ENCODE measurements at places on chromosomes 13 and 19.

- no peak for DNase-seq
Observed at GRCh38 chr19:53824134-53824611, at the start of gene NLRP12. TSS of gene NLRP12 (minus strand) at chr19:53824314. CDS start at chr19:53824174, 140 bp downstream.

DNA sequence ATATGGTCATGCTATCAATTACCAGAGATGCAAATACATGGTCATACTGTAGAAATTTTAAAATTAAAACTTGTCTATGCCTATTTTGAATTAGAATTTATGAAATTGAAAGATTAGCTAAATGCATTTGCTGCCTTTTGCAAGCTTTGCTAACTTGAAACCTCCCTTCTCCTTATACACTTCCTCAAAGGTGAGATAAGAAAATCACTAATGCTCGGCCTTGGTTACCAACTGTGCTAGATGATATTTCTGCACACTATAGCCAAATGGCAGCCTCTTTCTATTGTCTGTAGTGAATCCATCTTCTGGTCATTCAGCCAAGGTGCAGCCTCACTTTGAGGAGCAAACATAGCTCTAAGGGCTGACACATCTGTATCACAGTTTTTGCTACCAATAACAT is 31.1 kb upstream of the MYCBP2 start:
- DNase-seq = no peak

GRCh38 chr13:59962343-59962742 is 201.4 kb downstream of the DIAPH3 start:
- DNase-seq = no peak

DNA sequence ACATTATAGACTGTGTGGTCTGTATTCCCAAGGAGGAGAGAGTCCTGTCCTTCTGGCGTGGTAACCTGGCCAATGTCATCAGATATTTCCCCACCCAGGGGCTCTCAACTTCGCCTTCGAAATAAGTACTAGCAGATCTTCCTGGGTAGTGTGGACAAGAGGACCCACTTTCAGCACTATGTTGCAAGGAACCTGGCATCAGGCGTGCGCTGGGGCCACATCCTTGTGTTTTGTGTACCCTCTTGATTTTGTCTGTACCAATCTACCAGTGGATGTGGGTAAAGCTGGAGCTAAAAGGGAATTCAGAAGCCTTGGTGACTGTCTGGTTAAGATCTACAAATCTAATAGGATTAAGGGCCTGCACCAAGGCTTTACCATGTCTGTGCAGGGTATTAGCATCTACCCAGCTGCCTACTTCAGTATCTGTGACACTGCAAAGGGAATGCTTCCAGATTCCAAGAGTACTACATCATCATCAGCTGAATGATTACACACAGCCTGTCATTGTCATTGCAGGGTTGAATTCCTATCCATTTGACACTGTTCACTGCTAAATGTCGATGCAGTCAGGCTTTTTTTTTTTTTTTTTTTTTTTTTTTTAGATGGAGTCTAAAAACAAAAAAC is 148.0 kb downstream of the PRR20E start:
- DNase-seq = no peak

DNA sequence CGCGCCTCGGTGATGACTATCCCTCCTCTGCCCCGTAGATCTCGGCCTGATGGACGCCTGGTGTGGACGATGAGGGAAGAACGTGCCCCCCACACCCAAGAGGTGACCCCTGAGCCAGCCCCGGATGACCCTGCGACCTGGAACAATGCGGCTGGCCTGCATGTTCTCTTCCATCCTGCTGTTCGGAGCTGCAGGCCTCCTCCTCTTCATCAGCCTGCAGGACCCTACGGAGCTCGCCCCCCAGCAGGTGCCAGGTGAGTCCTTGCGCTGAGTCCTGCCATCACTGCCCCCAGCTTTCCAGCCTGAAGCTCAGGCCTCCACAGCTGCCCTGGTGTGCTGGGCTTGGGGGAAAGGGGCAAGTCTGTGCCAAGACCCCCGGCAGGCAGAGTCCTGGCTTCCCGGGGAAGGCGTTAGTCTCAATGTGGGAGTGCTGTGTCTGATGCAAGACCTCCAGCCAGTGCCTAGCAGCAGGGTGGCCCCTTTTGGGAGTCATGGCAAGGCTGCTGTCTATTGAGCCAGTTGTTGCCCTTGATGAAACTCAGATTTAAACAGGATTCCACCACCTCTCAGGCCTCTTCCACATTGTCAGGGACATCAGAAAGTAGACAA is 67.5 kb downstream of the CHST8 start:
- DNase-seq = no peak

DNA sequence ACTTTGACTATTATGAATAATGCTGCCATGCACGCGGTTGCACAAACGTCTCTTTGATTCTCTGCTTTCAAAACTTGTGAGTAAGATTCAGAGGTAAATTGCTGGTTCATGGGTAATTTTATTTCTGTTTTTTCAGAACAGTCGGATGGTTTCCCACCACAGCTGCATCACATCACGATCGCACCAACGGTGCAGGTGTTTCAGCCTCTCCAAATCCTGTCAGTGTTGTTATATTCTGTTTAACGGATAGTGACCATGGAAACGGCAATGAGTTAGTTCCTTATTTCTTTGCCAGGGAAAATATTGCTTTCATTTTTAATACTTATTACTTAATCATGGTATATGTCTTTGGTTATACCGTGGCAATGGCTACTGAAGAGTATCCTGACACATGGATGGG is 19.1 kb upstream of the ZNF835 start:
- no peak for DNase-seq

GRCh38 chr19:30228835-30229524 is 143.2 kb upstream of the ZNF536 start:
- no peak for DNase-seq
